ENCODE measurements at places on chromosomes 6 and 20. TPM values are rescaled to one million over a fixed set of nuclear protein-coding genes. Genes with fewer than 3 reads are reported as not detected.
A peak's percentile ranks its signal among the peaks of the same experiment; 100 is the strongest.

DNA sequence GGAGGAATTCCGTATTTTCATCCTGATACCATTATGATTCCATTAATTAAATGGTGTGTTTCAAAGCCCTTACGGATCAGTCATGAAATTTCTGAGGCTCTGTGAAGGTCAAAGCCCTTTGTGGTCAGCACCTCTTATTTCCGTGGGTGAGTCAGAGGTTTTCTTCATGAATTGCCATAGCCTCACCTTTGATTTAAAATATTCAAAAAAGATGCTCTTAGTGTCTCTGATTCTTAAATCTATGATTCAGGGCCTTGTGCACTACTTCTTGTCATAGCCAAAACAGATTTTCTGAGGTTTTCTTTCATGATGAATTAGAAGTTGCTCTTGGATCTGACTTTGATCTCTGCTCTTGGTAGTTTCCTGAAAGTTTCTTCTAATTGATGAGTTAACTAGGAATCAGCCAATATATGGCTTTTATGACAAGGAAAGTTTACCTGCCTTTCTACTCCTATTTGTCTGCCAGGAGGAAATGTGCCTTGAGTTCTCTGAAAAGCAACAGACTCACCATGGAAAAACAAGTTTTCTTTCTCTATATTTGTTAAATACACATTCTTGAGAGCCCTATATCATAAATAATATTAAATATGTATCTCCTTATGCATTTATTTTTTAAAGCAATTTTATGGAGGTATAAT, 613.0 kb downstream of the UTRN start:
- DNase-seq: no peak

DNA sequence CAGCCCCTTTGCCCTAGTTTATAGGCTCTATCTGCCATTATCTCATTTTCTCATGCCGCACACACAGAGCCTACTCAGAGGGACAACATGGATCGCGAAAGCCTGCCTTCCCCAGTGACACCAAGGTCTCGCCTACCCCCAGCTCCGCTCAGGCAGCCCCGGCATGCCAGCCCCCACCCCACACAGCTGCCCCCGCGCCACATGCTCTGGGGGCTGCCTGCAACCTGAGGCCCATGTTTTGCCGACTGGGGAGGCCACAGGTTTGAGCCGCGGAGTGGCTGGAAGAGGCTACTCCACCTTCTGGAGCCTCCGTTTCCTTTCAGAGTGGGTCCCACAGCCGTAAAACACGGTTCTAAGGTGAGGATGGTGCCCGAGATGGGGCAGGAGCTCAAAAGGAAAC, 102.1 kb downstream of the ASXL1 start:
- DNase-seq: peak; percentile 54

GRCh38 chr20:57769756-57770155, 59.9 kb upstream of the PMEPA1 start:
- DNase-seq: peak; percentile 4

DNA sequence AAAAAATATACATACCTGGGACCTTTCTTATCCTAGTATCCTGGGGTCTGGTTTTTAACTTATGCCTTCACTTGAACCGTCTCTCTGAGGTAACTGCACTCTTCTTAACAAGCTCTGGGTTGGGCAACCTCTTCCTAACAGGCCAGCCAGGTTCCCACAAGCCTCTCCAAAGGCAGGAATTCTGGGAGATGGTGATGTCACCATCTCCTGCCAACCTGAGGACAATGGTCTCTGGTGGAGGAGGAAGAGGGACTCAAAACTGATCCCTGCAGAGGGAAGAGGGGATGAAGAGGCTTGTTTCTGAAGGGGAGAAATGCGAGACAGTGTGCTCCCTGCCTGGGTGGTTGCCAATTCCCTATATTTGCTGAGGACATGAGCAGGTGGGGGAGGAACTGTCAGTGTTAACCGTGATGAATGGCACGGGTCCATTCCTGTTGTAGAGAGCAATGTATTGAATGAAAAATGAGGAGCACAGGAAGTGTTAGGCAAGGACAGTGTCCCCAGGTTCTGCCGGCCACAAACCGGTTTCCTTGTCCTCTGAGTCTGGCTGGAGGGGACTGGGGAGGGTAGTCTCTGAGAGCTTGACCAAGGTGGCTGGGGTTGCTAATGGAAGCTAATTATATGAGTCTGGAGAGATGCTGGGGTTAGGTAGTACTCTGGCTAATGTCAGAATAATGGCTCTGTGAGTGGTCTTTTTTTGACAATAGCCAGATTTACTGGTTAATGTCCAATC, 95.5 kb downstream of the KCNB1 start:
- peak; percentile 90 for DNase-seq

GRCh38 chr6:140153703-140154102, 779.3 kb upstream of the CITED2 start:
- no peak for DNase-seq

DNA sequence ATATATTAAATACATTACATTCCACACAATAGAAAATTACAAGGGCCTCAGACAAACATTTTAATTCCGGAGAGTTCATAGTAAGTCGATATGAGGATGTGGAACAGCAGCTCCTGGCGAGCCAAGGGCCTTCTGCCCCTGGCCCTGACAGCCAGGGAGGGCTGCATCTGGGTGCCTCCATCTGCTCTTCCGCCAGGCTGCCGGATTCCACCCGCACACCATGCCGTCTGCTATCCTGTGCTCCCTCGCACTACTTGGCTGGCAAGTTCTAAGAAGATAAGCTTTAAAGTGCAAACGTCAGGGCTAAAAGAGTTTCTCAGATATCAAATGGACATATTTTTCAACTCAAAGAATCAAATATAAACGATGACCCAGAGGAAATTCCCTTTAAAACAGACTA, 656.3 kb upstream of the NOX3 start:
- DNase-seq: no peak

DNA sequence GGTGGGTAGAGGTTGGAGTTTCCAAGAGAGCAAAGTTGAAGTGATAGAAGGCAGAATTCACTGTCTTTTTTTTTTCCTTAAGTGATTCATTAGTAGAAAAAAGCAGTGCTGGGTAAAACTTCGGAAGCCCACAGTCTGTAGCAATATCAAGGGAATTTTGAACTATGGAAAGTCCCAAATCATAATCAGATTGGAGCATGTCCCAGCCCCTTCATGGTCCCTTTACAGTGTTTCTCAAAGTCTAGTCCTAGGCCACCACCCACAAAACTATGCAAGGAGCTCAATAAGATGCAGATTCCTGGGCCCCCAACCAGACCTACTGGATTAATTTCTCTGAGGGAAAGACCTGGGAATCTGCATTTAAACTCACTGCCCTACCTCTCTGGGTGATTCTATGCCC, 22.6 kb downstream of the NEDD9 start:
- DNase-seq: no peak

- DNase-seq: peak; percentile 78
Measured at GRCh38 chr6:158630938-158631616, 13.5 kb downstream of the DYNLT1 start.

DNA sequence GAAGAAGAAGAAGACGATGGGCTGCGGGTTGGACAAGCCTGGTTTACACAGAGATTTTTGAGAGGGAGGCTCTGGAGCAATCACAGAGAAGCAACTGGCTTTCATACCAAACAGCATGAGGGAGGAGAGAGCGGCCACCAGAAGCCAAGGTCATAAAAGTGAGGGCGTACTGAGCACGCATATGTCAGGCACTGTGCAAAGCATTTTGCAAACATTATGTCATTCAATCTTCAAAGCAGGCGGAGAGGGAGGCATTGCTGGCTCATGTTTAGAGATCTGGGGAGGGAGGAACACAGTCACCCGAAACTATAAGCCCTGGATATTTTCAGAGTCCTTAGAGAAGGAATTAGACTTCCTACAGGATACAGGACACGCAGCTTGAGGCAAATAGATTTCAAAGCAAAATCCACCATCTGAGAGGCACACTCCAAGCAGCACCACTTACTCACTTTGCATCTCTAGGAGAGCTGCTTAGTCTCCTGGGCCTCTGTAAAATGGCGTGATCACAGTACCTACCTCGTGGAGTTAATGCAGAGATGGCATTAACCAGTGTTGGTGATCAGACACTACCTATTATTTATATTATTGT, 24.6 kb downstream of the RAMACL start:
- no peak for DNase-seq

GRCh38 chr6:136137008-136137692, 113.0 kb downstream of the MTFR2 start:
- DNase-seq: no peak

Gene ARMH2
- total RNA-seq: not detected

Gene ATP6V1G2
- 5.0 TPM for total RNA-seq

- DNase-seq: no peak
Measured at GRCh38 chr6:141347086-141347485, 785.6 kb upstream of the GJE1 start.

Gene CTAGE9
- not detected for total RNA-seq

Gene BMP5
- not detected for total RNA-seq

DNA sequence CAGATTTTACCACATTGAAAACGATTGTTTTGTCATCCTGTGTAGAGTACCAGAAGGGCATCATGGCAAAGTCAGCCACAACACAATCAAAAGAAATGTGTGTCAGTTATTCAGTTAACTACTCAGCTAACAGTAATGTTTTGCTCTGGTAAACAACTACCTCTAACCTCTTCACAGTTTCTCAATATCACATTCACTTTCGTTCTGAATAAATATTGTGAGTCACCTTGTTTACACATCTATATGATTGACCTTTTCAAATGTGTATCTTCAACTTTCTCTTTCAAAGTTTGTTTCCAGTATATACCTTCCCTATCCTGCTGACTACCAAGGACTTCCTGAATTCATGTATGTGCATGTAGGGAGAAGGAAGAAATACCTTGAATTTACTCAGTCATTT, 216.6 kb upstream of the UFL1 start:
- no peak for DNase-seq

DNA sequence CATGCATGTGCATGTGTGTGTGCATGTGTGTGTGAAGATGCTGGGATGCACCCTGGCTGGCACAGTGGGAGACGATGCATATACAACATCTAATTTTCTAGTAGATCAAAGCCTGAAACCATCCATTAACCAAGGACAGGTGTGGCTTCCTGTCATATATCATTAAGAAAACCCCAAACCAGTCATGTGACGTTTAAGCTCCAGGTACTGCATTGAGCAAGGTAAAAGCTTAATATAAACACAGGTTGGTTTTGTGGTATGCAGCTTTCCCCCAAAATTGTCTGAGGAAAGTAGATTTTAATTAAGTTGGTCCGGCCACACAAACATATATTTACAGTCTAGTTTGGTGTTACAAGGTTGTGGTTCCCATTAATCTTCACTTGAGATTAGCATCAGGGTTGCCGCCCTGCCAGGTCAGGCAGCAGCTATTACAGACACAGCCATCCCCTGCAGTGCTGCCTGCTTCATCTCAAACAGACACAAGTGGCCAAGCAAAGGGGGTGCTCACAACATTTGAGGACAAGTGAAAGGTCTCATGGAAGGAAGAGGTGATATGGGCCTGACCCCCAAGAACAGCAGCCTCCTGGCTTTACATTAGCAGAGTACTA, 48.6 kb upstream of the NAA20 start:
- no peak for DNase-seq

- DNase-seq: no peak
Measured at GRCh38 chr6:109118337-109118736, 23.0 kb downstream of the CEP57L1 start.

DNA sequence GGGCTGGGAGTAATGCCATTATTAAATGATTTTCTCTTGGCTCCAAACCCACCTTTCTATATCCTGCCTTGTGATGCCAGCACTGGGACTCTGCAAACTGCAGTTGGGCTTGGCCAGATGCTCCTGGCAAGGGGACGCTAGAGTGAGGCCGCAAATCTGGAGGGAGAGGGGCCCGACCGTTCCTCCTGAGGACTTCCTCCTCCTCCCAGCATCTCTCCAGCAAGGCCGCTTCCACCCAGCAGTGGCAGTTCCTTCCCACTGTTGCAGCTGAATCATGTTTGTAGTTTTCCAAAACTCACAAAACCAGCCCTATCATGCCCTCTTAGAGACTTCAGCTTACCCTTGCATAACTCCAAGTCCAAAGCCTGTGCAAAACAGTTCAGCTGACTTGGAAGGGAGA, 244.4 kb downstream of the FOXA2 start:
- no peak for DNase-seq

GRCh38 chr6:170179616-170180324, 111.1 kb downstream of the DLL1 start:
- DNase-seq: no peak

GRCh38 chr6:89400912-89401399, 11.1 kb downstream of the RRAGD start:
- DNase-seq: no peak

Gene CBLN4
- not detected for total RNA-seq

Gene GABRR1
- not detected for total RNA-seq

DNA sequence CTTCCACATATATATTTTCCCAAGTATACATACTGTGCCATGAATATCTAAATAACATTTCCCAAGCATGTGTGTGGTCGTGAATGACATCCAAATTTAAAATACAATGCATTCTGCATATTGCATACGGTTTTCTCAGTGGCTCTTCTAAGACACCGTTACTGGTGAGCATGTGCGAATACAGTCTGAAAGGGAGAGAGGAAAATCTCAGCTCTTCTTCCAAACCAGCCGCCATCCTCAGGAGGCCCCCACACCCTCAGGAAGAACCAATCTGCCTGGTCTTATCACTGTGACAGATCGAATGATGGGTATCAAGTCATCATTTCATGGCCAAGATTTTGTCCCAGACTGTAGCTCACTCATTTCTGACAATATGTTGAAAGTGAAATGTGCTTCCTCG, 50.7 kb downstream of the ADAT2 start:
- no peak for DNase-seq

Gene KIAA1755
- 20.4 TPM for total RNA-seq

DNA sequence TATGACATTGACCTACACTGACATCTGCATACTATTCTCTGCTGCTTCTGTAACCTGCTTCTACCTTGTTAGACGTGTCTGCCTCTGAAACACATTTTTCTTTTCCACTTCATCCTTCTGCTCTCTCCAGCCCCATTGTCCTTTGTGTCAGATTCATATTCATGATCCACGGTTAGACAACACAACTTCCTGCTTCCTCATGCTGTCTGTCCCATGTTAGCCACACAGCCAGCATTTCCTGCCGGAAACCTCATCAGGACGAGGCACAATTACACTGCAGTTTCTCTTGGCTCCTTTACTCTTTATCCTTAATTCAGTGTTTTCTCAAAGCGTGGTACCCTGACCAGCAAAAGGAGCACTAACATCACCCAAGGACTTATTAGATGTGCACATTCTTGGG, 150.2 kb downstream of the TBC1D7 start:
- DNase-seq: no peak

DNA sequence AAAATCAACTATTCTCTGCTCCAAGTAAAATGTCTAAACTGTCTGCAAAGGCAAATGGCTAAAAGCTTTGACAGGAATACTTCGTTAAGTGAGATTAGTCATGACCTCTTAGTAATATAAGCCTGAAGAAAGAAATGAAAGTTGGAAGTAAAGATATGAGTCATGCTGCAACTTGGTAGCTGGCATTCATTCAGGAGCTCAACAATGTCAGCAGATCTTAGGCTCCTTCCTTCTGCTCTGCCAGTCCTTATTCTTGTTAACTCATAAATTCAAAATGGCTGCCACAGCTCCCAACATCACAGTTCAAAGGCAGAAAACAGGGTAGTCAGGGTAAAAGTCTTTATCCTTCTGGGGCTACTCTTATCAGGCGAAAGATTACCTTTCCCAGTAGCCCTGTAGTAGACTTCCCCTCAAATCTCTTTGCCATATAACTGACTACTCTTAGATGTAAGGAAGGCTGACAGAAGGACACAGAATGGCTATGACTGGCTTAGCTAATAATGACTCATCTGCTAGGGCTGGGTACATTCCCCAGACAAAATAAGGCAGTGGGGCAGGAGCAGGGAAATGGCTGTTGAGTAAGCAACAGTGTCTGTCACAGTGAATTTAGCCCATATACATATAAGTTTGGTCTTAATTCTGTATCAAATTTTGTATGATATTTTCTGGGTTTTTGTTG, 24.4 kb upstream of the C6orf62 start:
- no peak for DNase-seq

Data from sigmoid colon (tissue), 7 donors.